ENCODE measurements at places on chromosomes 7 and 10.

- no peak for DNase-seq
These were observed 78.4 kb downstream of the CYP26A1 start for GRCh38 chr10:93152136-93152535.

DNA sequence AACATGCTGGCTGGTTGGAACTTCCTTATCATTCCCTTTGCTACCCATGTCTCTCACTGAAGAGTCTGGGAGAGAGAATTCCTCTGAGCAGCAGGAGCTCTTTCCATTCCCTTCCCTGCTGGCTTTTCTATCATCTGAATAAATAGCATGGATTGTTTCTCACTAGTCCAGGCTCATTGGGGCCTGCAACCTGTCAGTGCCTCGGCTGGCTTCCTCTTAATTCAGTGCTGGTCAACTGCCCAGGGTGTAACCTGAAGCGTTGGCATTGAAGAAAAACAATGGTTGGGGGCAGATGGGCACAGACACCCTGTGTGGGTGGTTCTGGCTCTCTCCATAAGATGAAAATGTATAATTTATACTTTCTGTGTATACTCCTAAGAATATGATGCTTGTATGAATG lies 155.6 kb downstream of the ANLN start:
- no peak for DNase-seq

- DNase-seq, result no peak
These were observed 79.0 kb upstream of the CDK6 start for GRCh38 chr7:92915348-92915747.

GRCh38 chr10:63562857-63563256 lies 41.7 kb downstream of the REEP3 start:
- no peak for DNase-seq

DNA sequence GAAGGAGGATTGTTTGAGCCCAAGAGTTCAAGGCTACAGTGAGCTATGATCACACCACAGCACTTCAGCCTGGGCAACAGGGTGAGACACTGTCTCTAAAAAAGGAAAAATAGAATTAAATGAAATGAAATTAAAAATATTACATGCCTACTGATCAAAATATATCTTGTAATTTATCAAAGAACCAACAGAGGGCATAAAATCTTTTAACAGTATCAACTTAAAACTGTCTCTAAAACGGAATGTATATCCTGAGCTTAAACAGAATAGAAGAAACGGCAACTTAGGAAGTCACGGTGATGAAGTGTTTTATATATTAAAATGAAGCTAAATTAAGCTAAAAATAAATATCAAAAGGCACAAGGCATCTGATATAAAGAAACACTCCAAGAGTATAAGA lies 78.8 kb downstream of the MTPAP start:
- no peak for DNase-seq

DNA sequence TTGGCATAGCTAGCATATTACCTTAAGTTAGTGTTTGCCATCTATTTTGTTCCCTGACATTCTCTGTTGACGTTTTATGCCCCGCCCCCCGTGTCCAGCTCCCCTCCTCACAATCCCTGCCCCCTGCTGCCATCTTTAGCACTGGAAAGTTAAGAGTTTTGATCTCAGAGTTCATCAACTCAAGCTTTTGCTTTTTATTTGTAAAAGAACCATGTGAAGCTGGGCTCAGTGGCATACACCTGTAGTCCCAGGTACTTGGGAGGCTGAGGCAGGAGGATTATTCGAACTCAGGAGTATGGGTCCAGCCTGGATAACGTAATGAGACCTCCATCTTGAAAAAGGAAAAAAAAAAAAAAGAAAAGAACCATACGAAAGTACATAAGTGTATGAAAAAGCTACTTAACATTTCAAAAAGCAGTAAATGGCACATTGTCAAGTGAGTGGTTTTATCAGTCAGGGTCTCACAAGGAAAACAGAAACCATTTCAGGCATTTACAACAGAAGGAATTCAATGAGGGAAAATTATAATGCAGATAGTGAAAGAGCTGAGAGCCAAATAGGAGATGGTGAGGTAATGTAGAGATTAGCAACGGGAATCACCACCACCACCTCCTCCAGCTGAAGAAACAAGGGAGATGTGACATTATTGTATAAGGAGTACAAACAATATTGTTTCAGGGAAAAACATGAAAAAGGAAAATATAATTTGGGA lies 64.9 kb downstream of the MCU start:
- DNase-seq, result no peak

DNA sequence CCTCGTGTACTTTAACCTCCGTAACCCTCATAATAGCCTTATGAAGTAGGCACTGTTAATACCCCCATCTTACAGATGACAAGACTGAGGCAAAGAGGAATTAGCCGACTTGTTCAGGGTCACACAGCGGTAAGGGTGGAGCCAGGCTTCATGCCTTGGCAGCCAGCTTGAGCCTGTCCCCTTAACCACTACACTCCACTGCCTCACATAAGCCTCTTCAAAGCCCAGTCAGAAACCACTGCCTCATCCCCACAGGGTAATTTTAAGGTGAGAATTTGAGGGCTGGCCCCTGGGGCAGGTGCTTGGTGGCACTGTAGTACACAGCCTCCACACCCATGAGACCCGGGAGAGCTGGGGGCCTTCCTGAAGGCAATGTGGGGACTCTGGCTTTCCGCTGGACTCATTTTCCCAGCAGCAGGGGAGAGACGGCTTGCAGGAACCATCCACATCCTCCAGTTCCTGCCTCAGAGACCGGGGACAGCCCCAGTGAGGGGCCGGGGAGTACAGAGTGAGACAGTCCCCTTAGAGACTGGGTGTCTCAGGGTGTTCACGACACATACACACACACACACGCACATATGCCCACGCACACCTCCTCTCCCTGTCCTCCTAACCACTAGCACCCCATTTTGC lies 7.6 kb upstream of the C10orf105 start:
- peak; percentile 70 for DNase-seq

DNA sequence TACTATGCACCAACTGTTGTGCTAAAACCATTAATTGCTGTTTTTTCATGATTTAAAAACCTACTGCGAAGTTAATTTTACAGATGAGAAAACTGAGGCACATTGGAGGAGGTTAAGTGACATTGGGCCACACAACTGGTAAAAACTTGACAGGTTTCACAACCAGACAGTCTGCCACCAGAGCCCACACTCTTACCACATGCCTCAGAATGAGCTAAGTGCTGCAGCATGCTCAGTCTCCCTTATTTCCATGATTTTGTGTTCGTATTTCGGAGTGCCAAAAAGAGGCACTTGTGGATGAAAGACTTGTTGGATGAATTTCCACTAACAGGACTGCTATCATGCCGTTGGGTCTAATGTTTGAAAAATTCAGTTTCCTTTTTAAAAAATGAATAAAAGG lies 77.4 kb downstream of the PCLO start:
- no peak for DNase-seq

GRCh38 chr7:85067371-85067770 lies 119.5 kb downstream of the SEMA3D start:
- DNase-seq, result no peak

GRCh38 chr7:113142385-113143119 lies 24.2 kb upstream of the SMIM30 start:
- no peak for DNase-seq

- no peak for DNase-seq
These were observed 37.4 kb upstream of the BET1 start for GRCh38 chr7:94041529-94041928.

GRCh38 chr7:65980478-65981250 lies 1.3 kb downstream of the GUSB start:
- DNase-seq, result peak; percentile 68

DNA sequence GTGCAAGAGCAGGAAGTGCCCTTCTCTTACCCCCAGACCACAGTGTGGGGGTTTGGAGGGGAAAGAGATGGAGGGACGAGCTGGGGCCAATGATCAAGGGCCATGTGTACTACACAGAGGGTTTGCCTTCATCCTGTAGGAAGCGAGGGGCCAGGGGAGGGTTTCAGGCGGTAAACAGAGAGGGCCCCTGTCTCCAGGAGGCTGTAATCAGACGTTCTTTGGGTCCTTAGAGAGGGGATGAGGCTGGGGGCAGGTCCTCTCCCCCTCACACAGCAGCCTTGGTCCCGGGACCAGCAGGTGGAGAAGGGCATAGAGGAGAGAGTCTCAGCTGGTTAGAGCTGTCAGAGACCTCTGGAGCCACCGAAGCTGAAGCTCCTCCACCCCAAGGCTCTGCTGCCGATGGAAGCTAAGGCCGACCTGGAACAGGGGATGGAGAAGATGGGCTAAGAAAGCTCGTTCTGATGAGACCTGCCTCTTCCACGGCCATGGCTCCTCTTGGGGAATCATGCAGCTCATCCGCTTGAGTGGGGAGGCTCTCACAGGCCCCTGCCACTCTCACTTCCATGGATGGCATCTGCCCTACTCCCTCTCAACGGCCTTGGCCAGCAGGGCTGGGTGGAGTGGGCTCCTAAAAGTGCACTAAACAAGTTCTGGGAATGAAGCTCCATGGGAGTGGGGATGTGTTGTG lies 3.5 kb downstream of the LOXL4 start:
- DNase-seq, result no peak

- no peak for DNase-seq
These were observed 6.0 kb downstream of the CREB5 start for GRCh38 chr7:28418311-28418710.

- no peak for DNase-seq
These were observed 5.2 kb upstream of the XPNPEP1 start for GRCh38 chr10:109928475-109928891.

DNA sequence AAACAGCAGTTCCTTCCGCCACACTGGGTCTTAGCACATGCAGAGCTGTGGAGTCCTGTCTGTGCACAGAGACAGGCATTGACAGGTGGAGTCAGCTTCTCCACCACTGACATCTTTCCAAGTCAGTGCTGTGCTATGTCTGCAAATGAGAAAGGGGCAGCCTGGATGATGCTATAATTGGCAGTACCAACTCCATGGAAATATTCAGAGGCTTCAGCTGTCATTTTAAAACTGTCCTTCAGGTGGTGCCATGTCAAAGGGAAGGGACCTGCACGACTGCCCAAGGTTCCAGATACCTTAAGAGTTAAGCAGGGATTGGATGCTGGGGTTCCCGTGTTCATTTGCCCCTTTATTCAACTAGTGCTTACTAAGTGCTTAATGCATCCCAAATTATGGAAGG lies 258.0 kb upstream of the PRKCQ start:
- no peak for DNase-seq

GRCh38 chr7:80146545-80147182 lies 12.0 kb downstream of the GNAI1 start:
- DNase-seq, result no peak

DNA sequence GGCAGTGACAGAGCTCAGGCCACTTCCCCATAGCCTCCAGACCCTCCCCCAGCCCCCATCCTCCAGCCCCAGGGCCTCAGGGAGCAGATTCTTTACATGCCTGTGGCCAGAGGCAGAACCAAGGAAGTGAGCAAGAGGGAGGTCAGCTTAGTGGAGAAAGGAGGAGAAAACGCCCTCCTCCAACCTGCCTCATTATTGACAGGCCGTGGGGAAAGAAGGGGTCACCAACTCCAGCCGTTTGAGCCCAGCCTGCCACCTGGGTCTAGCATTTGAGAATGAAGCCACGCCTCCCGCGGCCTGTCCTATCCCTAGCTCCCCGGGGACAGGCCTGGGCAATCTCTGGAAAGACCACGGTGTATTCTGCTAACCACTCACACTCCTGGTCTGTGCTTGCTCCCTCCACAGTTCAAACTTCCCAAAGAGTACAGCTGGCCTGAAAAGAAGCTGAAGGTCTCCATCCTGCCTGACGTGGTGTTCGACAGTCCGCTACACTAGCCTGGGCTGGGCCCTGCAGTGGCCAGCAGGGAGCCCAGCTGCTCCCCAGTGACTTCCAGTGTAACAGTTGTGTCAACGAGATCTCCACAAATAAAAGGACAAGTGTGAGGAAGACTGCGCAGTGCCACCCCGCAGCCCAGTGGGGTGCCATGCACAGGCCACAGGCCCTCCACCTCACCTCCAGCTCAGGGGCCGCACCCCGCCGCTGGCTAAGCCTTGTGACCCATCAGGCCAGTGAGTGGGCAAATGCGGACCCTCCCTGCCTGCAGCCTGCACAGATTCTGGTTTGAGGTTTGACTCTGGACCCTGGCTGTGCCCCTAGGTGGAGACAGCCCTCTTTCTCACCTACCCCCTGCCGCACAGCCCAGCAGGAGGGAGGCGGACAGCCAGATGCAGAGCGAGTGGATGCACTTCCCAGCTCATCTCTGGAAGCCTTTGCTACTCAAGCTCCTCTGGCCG lies 14.3 kb upstream of the TRIM8 start:
- DNase-seq, result no peak

DNA sequence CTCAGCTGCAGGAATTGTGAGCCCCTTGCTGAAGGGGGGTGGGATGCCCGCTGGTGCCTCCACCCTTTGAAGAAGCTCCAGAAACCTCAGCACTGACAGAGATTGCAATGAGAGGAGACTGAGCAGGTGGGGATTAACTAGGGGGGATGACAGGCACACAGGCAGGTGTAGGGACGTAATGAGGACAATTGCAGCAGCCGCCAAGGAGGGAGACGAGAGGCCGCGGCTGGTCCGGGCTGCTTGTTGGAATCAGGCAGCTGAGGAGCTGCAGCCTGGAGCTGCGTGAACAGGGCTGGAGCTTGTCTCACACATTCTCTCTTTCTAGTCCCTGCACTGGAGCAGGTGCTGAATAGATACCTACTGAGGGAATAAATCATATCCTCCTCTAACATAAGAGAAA lies 122.0 kb upstream of the TCERG1L start:
- no peak for DNase-seq

- no peak for DNase-seq
These were observed 14.0 kb upstream of the PTTG1IP2 start for GRCh38 chr7:90455163-90456030.

- no peak for DNase-seq
These were observed 725.1 kb downstream of the SORCS1 start for GRCh38 chr10:106439366-106439765.

GRCh38 chr7:3393862-3394261 lies 92.8 kb downstream of the SDK1 start:
- no peak for DNase-seq

DNA sequence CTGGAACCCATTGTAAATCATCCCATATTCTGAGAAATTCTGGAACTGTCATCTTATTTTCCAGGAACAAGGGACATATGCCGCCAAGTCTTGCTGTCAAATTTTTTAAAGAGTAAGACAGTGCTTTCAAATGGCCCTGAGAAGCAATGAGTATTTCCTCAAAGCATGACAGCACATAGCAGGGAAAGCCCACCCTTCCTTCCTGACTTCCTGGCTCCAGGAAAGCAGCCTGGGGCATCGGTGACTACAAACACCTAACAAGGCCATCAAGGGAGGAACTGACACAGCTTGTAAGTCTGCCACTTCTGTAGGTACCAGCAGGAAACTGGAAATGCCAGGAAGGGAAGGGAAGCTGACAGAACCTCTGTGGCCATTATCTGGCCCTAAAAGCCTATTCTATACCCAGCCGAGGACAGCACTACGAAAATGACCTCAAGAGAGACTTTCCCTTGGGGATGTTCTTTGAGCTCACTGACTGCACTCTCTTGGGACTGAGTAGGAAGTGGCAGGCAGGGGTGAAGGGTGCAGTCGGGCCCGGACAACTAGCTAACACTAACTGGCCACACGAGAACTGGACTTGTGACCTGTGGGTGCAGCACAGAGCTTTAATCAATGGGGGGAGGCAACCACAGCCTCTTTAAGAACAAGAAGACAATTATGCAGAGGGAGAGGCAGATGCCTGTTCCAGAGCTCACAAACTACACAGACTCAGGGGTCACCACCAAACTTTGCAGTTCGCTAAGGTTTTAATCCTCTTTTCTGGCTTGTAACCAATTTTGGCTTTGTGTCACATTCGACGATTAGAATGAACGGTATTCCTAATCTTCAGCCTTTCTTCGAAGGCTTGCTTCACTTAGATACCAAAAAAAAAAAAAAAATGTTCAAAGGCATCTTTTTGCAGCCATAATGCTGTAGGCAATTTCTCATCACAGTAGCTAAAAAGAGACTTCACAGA lies 52.0 kb downstream of the GRB10 start:
- no peak for DNase-seq

- DNase-seq, result no peak
These were observed 21.3 kb downstream of the CCDC3 start for GRCh38 chr10:12980102-12980661.
